CD4-positive, alpha-beta T cell (primary cell): ENCODE measurements at places on chromosomes 11 and 22. TPM values are rescaled to one million over a fixed set of nuclear protein-coding genes. Genes with fewer than 3 reads are reported as not detected.

Gene SEPTIN3
- 0.22 TPM for total RNA-seq

DNA sequence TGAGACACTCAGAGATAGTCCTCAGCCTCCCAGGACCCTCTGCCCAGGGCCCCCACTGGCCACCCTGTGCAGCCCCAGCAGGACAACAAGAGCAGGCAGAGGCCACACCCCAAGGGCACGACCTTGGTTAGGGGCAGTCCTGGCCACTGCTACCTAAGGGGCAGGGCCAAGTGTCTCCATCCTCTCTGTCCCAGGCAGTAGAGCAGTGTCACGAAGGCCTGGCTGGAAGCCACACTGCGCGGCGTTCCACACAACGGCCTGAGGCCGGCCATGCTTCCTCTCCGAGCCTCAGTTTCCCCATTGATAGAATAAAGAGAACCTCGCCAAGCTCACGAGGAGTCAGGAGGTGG is 1074.3 kb downstream of the BRD1 start:
- no peak for DNase-seq

Gene FERMT3
- 55.8 TPM for total RNA-seq

Gene PHETA2
- 0.42 TPM for total RNA-seq
